ENCODE measurements at places on chromosomes 5 and 9.

DNA sequence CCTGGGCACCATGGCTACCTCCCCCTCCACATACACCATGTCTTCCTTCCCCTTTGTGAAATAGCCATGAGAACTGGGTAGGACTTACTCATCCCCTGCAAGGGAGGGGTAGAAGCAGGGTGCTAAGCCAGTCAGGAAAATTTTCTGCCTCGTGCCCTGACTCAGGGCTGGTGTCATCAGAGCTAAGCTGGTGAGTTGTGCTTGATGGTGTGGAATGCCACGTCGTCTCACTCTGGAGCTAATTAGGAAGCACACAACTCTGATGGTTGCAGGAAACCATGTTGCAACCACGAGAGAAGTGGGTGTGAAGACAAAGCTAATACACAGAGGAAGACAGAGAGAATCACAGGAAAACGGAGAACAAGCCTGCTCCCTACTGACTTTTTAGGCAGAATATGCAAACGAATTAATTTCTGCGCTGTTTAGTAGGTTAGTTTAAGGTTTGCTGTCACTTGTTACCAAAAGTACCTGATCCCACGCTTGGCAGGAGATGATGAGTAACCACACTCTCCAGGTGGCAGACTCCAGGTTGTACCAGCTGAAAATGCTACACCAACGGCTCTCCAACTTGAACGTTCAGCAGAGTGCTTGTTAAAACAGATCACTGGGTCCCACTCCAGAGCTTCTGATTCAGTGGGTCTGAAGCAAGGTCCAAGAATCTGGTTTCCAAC lies 54.5 kb downstream of the STK10 start:
- no peak for DNase-seq

DNA sequence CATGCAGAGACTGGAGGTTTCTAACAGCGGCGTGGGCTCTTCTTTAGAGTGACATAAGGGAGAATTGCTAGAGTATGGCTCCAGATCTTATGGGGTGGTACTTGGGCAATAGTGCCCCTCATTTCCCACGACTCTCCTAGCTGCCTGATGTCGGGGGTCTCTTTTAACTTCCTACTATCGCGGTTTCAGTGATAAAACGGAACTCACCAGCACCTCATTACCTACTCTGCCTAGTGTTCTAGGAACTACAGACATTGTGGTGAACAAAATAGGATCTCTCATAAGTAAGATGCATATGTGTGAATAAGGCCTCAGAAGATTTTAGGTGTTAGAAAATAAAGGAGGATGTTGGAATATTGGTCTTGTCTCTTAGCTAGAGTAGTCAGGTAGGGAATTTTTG lies 1.1 kb downstream of the ICE1 start:
- no peak for DNase-seq

GRCh38 chr5:116576053-116576713 lies 1.6 kb upstream of the SEMA6A start:
- DNase-seq, result no peak

GRCh38 chr9:18189871-18190670 lies 283.9 kb upstream of the ADAMTSL1 start:
- DNase-seq, result no peak

- DNase-seq, result no peak
Measured at GRCh38 chr5:42351956-42352355, 71.3 kb upstream of the GHR start.

DNA sequence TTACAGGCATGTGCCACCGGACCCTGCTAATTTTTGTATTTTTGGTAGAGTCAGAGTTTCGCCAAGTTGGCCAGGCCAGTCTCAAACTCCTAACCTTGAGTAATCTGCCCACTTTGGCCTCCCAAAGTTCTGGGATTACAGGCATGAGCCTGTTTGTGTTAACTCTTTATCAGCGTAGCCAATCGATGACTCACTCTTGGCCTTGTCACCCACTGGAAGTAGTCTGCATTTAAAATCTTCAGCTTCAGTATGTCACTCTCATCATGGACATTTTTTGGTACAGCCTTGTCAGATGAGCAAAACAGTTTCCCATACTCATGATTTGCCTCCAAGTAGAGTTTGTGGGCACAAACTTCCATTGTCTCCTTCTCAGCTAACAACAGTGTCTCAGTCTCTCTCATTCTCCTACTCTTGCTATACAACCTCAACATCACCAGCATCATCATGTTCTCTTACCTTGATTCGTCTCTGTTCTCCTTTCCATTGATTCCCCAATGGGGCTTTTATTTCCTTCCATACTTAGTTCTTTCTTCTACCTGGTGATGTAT lies 22.5 kb downstream of the MUSK start:
- no peak for DNase-seq

DNA sequence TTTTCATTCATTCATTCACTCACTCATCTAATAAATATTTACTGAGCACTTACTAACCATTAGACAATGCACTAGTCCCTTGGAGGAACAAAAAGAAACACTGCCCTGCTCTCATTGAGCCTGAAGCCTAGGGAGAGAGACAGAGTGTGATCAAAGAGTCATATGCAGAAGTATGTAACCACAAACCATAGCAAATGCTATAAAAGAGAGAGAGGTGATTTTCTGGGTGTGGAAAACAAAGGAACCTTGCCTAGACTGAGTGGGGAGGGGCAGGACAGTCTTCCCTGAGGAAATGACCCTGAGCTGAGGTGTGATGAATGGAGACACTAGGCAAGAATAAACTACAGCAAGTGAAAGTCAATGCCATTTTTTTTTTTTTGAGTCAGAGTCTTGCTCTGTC lies 10.8 kb upstream of the ADRA1B start:
- DNase-seq, result no peak

GRCh38 chr5:143196601-143197259 lies 206.8 kb downstream of the NR3C1 start:
- DNase-seq, result no peak

DNA sequence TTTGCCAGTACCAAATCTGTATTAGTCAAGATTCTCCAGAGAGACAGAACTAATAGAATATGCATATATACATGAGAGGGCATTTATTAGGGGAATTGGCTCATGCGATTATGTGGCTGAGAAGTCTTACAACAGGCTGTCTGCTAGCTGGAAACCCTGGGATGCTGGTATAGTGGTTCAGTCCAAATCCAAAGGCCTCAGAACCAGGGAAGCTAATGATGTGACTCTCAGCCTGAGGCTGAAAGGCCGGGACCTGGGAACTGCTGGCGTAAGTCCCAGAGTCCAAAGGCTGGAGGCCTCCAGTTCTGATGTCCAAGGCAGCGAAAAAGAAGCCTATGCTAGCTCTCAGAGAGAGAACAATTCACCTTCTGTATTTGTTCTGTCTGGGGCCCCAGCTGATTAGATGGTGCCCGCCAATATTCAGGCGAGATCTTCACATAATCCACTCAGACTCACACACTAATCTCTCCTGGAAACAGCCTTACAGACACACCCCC lies 84.1 kb downstream of the KIAA1958 start:
- DNase-seq, result no peak

DNA sequence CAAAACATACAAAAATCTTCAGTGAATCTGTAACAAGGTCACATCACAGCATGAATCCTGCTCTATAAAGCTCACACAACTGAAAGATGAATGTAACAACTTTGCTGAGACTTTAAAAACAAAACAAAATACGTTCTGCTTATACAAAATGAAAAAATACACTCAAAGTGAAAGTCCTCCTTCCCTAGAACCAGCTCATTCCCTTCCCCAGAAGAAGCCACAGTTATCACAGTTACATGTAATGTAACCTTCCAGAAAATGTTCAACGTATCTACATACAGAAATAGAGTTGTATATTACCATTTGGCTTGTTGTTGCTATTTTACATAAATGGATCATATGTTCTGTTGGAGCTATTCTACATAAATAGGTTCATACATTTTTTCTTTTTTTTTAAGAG lies 2.6 kb downstream of the AUH start:
- no peak for DNase-seq

DNA sequence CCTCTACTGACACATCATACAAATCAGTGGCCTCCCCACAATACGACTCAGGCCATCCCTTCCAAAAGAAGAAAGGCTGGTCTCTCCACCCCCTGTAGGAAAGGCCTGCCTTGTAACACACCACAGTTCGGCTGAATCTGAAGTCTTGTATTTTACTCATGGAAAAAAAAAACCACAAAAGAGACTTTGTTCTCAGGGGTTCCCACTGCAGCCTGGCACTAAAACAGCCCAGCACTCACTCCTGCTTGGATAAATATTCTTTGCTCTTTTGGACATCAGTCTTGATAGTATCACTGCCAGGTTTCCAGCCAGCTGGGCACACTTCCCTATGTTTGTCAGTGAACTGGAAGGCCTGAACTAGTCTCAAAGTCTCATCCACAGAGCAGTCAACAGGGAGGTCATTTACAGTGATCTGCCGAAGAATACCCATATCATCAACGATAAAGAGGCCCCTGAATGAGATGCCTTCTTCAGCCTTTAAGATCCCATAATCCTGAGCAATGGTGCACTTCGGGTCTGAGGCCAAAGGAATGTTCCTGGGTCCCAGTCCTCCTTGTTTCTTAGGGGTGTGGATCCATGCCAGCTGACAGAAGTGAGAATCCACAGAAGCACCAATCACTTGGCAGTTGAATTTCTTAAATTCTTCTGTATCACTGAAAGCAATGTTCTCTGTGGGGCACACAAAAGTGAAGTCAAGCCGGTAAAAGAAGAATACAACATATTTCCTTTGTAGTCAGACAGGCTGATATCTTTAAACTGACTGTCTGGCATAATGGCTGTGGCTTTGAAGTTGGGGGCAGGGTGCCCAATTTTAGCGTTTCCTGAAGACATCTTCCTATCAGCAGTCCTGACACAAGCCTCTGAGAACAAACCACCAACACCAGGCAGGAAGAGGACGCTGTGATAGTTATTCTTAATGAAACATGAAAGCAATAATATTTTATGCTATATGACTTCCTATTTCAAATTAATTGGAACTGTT lies 198.1 kb downstream of the LURAP1L start:
- DNase-seq, result no peak
